Retina (tissue), 1 donor: ENCODE measurements at places on chromosomes 2 and 18.

DNA sequence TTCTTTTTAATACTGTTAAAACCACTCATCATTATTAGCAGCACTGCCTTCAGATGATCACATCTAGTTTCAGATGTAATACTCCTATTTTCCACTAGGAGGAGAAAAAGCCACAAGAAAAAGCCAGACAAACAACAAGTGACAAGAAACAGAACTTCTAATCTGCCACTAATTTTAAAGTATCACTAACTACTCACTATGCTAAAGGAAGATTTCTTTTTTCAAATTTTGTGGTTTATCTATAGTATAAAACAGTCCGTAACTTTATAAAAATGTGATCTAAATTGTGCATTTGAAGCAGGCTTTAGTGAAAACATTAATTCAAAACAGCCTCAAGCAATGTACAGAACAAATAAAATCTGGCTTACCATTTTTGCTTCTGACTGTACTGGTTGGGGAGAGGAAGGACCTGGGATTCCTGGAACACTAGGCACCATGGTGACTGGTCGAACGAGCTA is 56.8 kb downstream of the ATF2 start:
- DNase-seq, result peak; percentile 26

GRCh38 chr2:119289642-119290041 is 66.0 kb downstream of the STEAP3 start:
- DNase-seq, result no peak

- no peak for DNase-seq
Measured at GRCh38 chr2:177355874-177356273, 36.7 kb upstream of the AGPS start.

- no peak for DNase-seq
Measured at GRCh38 chr2:43326101-43326825, 99.9 kb upstream of the ZFP36L2 start.

DNA sequence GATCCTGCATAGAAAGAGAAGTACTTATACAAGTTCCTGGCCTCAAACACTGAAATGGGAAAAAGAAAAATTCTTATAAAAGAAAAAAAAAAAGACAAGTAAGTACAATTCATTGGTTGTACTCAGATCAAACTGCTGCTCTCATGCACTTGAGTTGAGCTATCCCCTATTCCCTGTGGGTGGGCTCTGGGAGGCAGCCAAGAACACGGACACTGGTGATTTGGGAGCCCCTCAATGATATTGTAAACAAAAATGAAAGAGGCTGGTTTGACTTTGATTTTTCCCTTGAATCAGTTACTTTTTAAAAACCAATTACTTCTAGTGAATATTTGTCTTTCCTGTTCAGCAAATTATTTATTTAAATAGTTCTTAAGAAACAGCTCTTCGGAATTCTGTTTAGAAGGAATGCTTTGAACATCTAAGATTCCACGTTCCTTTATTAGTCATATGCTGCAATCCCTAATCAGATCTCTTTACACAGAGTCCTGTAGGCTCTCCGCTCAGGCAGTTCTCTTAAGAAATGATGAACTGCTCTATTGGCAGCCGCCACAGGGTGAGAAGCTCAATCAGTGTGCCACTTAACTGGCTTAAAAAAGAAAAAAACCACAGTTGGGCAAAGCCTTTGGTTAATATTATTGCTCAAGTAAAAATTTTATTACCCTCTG is 225.1 kb downstream of the TMEM182 start:
- DNase-seq, result no peak

GRCh38 chr2:158321264-158321663 is 135.3 kb downstream of the CCDC148 start:
- DNase-seq, result no peak

DNA sequence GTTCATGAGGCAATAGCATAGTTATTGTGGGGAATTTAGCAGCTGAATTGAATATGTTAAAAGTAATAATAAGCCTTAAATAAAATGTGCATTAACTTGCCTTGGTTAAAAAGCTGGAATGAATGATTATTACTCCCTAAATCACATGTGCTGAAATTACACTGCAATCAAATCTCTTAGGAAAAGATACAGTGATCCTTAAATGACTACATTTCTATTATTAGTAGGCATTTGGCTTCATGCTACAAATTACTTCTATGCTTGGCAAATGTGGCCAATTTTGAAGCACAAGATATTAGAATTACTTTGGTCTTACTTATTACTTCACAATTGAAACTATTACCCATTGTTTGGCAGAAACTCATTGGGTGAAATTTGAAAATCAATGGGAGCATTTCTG is 5.4 kb downstream of the RND3 start:
- DNase-seq, result no peak

DNA sequence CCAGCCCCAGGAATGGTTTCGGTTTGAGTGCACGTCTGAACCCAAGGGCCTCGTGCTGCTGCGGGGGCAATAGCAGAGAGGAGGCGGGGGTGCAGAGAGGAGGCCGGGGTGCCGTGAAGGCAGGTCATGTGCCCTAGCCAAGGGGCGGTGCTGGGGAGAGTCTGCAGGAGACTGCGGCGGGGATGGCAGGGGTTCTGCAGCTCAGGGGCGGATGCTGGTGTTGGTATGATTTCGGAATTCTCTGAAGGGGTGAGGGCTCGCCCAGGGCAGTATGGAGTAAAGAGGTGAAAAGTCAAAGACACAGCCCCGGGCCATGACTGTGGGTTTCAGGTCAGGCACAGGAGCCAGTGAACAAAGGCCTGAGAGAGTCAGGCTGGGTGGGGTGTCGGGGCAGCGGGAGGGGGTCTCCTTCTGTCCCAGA is 186.5 kb upstream of the HDAC4 start:
- DNase-seq, result no peak

- DNase-seq, result no peak
Measured at GRCh38 chr18:31219395-31219794, 56.7 kb upstream of the DSC1 start.

- DNase-seq, result no peak
Measured at GRCh38 chr2:200300638-200301314, 5.7 kb upstream of the SPATS2L start.

DNA sequence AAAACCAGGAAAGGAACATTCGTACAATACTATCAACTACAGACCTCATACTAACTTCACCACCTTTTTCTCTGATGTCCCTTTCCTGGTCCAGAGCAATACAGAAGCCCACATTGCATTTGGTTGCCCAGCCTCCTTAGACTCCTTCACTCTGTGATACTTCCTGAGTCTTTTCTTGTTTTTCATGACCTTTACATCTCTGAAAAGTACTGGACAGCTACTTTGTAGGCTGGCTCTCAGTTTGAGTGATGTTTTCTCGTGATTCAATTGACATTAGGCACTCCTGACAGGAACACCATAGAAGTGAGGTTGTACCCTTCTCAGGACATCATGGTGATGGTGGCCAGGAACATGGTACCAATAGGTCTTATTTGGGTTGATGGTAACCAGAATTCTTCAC is 185.9 kb upstream of the SLC39A10 start:
- DNase-seq, result no peak

DNA sequence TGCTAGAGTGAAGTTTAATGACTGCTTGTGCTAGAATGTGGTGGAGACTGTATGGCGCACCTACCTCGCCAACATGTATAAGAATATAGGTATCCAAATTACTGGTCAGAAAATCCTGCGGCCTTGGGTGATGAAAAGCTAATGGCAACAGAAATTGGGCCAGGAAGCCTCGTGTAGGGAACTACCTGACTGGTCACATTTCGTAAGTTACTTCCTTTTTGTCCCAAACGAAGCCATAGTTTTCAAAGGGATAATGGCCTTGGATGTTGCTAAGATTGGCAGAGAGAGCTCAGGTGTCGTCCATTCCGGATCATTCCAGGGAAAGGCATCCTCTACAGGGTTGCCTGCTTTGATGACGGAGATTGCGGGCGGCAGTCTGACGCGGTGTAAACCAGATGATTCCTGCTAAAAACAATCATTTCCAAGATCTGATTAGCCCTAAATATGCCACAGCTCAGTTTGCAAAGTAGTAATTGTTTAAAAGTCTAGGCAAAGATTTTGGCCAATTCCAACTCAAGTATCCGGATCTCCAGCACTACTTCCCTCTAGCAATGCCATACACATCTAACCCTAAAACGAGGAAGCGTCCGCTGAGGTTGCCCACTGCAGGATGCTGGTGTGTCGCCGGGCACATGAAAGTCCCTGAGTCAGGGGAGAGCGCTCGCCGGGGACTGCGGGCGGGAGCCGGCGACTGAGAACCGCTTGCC is 708 bp upstream of the MALT1 start:
- no peak for DNase-seq

- DNase-seq, result no peak
Measured at GRCh38 chr18:59300676-59301285, 17.7 kb downstream of the CPLX4 start.

DNA sequence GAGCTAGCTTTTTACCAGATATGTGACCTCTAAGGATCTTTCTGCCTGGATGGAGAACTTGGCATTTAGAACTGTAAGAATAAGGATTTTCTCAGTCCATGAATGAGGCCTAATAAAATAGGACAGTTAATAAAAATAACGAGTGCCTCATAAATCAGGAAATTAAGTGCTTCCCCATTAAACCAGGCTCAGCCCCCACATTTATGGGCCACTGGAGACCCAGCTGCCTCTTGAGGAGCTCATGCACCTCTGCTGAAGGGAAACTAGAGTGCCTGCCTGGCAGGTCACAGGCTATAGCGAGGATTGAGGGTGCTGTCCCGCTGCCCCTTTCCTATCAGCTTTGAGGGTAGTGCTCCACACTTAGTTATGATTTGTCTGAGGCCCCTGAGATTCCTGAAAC is 158.0 kb downstream of the ALK start:
- no peak for DNase-seq

DNA sequence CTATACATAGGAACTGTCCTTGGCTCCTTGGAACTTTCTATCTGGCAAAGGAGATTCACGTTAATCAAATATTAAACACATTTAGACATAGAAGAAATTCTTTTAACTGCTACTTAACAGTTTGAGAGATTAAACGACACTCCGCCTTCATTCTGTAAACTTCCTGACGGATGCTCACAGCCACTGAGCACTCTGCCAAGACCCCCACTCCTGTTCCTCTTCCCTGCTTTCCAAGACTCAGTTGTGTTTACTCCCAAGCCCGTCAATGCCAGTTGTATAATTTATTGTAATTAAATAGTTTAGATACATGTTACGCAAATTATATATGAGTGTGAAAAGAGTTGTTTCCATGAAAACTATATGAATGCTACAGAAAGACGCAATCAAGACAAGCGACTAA is 321.4 kb upstream of the EPHA4 start:
- no peak for DNase-seq

DNA sequence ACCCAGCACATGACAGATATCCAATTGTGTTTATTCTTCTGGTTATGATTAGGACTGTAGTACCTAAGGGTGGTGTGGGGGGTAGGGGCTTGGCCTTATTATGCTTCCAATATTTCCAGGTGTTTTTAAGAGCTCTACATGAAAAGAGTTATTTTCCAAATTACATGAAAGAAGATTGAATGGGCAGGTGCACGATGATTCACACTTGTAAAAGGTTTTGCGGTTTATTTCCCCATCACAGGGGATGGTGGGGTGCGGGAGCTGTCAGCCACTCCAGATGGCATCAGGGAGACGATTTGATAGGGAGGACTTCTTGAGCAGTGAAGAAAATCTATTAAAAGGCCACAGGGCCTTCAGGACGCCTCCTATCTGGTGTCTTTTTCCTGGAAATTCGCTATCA is 15.1 kb upstream of the CCBE1 start:
- no peak for DNase-seq

- DNase-seq, result no peak
Measured at GRCh38 chr2:96218508-96219131, 10.0 kb upstream of the STARD7 start.

DNA sequence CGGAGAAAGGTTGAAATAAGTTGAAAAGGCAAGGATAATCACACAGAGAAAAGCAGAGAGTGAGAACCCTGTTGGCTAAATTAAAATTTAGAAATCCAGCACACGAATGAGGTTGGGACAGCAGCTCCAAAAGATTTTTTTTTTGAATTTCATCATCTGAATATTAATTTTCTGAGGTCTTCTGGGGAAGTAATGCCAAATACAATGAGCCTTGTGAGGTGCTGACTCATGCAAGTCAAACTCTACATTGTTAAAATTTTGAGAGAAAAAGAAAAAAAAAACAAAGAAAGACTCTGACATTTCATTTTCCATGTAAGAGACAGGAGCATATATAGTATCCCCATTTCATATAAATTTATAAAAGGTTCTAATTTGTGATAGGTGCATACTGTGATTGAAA is 614.2 kb upstream of the CDH2 start:
- DNase-seq, result no peak

DNA sequence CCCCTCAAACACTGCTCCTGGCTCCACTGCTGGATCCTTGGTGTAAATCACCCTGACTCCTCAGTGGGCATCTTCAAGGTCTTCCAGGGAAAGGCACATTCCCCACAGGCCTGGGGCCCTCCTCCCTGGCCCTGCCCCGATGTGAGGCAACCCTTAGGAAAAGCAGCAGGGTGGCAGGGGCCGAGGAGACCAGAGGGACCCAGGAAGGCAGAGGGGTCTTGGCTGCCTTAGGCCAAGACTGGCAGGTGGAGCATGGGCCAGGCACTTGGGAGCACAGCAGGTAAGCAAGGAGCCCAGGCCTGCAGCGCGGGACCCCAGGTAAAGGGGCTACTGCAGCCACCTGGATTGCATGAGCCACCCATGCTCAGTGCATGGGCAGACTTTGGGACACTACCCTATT is 96.9 kb downstream of the GYPC start:
- DNase-seq, result no peak

DNA sequence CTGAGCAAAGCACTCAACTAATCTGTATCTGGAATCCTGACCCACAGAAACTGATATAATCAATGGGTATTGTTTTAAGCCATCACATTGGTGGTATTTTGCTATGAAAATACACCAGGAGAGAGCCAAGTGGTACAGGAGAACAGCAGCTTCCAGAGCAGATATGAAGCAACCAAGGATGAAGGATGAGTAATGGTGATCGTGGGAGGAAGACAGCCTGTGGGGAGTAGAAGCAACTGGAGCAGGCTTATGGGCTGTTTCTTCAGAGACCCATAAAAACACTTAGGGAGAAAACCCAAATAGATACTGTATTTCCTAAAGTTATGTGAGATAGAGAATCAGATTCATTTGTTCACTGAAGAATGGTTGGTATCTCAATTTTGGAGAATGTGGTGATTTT is 330.8 kb downstream of the NUP35 start:
- DNase-seq, result no peak

- DNase-seq, result no peak
Measured at GRCh38 chr2:109440499-109441156, 173.1 kb downstream of the SEPTIN10 start.

DNA sequence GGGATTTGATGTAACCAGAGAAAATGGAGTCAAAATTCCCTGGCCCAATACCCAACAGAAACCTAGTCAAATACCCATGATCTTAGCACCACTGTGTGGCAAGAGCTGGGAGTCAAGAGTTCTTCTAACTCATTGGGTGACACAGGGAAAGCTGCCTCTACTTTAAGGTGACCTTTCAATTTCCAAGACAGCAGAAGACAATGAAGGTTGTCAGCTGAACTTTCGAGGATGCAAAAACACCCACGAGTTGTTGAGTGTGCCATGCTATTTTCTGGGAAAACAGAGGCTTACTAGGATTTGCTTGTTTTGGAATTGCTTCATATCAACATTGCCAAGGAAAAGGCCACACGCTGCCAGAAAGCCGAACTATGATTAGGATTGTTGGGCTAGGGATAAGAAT is 61.6 kb upstream of the CYRIA start:
- DNase-seq, result no peak

- DNase-seq, result no peak
Measured at GRCh38 chr2:102505290-102505689, 32.3 kb downstream of the SLC9A4 start.
